Activated CD8-positive, alpha-beta memory T cell treated with anti-CD3 and anti-CD28 coated beads for 48 hours (primary cell): ENCODE measurements at places on chromosomes 3 and 15.

DNA sequence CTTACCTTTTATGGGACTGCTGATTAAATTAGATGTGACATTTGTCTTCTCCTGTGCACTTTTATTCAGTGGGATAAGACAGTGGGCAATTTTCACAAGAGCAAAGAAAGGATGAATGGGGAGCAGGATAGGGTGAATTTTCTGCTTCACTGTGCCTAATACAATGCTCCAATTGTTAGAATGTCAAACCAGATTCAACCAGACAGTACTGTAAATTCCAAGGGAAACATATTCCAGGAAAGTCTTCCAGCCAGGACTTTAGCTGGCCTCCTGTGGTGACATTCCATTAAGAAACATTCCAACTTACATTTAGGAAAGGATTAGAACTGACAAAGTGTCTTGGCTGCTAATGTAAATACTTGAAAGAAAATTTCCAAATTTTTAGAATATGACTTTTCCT is 100.1 kb upstream of the PROK2 start:
- DNase-seq: no peak

DNA sequence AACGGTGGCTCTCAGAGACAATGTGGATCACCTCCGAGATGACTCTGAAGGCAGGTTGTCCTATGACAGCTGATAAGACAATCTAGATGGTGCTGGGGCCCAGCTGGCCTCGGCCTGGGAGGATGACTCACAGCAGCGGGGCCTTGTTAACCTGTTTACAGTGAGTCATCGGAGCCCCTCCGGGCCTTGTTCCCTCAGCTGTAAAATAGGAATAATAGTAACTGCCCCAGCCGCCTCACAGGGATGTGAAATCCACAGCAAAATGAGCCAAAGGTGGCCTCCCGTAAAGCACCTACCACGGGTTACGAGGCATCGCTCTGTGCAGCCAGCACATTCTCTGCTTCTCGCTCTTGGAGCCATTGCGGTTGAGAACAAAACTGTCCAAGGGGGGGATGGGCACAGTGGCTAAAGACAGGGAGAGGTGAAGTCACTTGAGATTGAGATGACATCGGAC is 88.6 kb upstream of the RASGRF1 start:
- DNase-seq: no peak

GRCh38 chr3:100333970-100334487 is 528 bp upstream of the NIT2 start:
- no peak for DNase-seq

DNA sequence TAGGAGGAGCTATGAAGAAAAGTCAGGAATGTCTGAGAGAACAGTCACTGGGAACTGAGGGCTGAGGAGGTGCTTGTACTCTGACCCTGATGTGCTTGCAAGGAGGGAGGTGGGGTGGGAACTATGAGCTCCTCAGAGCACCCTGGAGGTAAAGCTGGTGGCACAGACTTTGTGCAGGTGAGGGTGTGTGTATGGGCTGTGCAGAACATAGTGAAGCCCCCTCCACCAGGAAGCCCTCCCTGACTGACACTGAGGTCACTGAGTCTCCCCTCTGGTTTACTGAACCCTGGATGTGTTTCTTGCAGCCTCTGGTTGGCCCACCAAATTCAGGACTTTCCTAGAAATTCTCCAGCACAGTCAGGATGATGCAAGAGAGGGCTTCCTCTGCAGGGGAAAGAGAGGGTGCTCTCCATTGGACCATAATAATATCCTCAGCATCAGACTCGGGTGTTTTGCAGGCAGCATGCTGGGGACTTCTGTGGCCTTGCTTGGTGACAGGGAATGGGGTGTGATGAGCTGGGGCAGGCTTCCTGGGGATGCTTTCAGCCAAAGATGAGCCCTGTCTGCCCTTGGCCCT is 1.5 kb upstream of the ISLR start:
- no peak for DNase-seq

GRCh38 chr3:102410616-102411015 is 24.2 kb upstream of the ZPLD1 start:
- DNase-seq: no peak

GRCh38 chr3:155443815-155444214 is 150.3 kb upstream of the STRIT1 start:
- no peak for DNase-seq

DNA sequence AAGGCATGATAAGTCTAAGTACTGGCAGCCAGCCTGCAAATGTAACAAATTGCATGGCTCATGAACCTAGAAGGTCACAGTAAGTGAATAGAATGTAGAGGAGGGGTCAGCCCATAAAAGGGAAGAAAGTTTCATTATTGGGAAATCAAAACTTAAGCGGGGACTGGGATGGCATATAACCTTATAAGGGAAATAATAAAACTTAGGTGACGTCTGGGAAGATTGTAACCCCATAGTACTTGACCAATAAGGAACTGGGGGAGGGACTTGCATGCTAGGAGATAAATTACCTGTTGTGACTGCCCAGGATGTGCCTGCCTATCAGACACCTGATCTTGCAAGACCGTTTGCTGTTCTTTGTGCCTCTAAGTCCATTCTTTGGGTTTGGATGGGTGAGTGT is 28.1 kb upstream of the MCTP2 start:
- DNase-seq: no peak

DNA sequence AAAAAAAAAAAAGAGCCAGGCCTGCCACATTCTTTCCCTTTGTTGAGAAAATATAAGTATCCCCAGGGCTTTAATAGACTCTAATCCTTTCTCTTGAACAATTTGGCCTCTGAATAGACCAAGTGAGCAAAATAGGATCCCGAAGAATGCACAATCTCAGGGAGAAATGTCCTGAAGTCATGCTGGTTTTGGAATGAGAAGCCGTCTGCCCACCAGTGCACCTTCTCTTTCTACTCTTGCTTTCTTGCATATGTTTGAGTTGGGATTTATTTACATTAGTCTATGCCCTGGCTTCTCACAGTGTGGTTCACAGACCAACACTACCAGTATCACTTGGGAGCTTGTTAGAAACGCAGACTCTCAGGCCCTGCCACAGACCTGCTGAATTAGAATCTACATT is 153.0 kb downstream of the ZNF621 start:
- no peak for DNase-seq

DNA sequence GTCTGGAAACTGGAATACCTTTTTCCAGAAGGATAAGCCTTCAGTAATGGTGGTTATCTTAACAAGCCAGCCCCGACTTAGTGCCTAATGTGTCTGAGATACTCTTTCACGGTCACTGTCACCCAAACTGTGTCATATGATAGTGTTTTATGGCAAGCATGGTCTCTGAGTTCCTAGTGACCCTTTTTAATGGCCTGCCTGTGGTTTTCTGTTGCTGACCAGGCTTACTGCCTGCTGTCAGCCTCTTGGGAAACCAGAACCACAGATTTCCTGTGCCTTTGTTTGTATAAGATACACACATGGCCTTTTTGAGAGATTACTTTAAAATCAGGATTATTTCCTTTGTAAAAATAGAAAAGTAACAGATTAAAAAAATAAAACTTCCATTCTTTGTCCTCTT is 22.4 kb downstream of the HPS3 start:
- DNase-seq: no peak

DNA sequence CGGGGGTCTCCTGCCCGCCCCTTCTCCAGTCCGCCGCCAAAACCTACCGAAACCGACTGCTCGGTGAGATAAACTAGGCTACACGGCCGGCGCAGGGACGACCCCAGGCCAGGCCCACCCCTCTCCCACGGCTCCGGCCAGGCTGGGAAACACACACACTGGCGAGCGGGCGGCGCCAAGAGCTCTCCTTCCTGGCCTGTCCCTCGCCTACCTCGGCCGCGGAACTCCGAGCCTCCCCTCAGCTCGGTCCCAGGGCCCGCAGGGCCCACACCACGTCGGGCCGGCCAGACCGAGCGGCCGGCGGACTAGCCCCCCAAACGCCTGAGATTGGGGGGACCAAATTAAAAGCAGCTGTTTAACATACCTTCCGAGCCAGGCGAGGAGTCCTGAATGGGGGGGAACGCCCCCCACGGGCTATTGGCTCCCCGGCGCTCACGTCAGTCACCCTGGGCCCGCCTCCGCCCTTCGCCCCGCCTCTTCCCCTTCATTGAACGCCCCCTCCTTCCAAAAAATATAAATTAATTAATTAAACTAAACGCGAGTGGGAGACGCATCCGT is 4.0 kb upstream of the SIN3A start:
- DNase-seq: peak; percentile 67

DNA sequence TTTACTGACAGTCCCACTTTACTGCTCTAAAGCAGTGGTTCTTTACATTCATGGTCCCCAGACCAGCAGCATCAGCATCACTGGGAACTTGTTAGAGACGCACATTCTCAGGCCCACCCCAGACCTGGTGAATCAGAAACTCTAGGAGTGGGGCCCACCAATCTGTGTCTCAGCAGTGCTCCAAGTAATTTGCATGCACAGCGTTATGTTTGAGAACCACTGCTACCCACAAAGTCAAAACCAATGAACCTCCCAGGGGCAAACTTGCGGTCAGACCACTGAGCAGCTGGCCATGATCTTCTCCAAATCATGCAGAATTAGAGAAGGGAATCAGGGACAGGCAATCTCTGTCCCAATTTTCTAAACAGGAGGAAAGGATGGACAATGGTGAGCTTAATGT is 58.5 kb downstream of the ST8SIA2 start:
- no peak for DNase-seq

DNA sequence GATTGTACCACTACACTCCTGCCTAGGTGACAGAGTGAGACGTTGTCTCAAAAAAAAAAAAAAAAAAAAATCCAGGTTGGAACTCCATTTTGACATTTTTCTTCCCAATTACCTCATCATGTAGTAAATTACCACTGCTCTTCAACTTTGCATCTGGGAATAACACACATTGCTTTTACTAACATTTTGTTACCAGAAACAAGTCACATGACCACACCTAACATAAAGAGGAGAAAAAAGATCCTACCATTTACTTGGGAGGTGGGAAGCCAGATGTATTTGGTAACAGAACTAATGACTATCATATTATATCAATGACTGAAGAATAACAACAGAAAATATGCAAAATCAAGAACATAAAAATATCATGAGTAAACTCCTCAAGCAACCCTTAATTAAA is 49.6 kb downstream of the ULK4 start:
- DNase-seq: no peak

DNA sequence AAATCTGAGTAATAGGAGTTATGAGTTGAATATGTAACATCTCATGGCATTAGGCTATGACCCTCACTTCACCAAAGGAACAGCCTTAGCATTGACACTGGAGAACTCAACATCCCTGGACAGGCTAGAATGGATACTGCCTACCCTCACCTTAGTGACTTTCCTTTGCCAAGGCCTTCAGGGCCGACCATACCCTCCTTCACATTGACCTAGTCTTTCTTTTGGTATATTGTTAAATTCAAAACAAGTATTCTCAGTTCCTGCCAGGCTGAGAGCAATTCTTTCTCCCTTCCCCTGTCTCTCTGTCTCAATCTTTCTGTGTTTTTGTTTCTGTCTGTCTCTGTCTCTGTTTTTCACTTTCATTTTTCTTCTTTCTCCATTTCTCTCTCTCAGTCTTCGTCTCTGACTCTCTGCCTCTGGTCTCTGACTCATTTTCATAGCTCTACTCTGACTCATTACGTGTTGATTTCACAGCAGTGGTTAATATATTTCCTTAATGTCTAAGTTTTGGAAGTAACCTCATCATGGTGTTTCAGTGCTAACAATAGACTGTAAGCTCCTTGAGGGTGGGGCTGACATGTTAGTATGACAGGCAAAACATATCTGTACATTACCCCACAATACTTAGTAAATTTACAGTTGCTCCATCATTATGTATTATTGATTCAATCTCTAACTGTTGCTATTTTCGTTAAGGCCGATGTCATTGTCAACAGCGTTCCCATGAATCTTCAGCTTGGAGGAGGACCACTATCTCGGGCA is 32.5 kb downstream of the PARP15 start:
- no peak for DNase-seq

- DNase-seq: no peak
These were observed 6.7 kb downstream of the TNFSF10 start for GRCh38 chr3:172516318-172517214.

GRCh38 chr3:172106989-172107388 is 67.6 kb downstream of the FNDC3B start:
- DNase-seq: no peak

DNA sequence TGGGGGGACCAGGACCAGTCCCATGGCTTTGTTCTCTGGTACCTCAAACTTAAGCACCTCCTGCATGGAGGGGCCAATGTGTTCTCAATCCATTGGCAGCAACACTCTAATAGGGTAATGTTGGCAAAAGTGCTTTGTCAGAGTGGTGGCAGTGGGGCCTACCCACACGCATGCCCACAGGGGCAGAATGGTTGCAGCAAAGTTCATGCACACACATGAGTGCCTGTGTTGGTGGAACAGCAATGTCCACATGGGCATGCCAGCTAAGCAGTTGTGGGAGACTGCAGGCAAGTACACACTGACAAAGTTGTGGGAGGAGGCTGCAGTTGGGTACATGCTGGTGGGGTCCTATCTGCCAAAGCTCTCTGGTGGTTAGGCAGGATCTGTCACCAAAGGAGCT is 645.2 kb downstream of the ZNF385D start:
- DNase-seq: no peak

DNA sequence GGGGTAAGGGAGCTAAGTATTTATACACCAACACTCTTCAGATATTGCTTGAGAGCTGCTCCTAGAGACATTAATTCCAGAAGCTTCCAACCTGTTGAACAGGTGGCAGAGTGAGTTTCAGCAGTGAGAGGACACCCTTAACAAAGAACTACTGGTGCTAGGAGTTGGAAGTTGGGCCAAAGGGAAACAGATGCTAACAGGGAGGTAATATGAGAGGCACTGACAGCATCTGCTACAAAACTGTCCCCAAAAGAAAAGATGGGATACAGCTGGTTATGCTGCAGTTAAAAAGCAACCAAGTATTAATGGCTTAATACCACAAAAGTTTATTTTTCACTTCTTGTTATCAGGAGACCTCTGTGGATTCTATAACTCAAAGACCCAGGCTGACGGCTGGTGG is 104.5 kb upstream of the SATB1 start:
- DNase-seq: no peak

GRCh38 chr3:109242187-109242523 is 74.2 kb downstream of the DPPA2 start:
- DNase-seq: no peak

DNA sequence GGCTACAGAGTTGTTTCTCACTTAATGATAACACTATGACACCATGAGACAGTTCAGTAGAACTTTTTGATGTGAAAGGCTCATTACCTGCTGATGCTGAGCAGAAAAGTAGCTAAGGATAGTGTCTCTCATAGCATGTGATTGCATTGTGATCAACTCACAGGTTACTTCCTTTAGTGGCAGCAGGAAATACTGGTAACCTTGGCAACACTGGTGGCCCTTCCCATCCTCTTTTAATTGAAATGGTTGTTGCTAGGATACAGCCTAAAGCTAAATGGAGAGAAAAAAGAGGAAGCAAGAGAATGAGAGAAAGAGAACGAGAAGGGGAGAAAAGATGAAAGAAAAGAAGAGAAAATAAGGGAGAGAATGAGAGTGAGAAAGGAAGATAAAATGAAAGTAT is 204.7 kb upstream of the GAP43 start:
- DNase-seq: no peak

GRCh38 chr3:69216981-69217380 is 94.6 kb upstream of the LMOD3 start:
- DNase-seq: no peak

- no peak for DNase-seq
These were observed 169.3 kb upstream of the BHLHE40 start for GRCh38 chr3:4809922-4810321.

GRCh38 chr3:131794766-131795388 is 239.9 kb downstream of the CPNE4 start:
- no peak for DNase-seq

GRCh38 chr3:40324621-40325020 is 15.1 kb downstream of the EIF1B start:
- DNase-seq: no peak

- no peak for DNase-seq
These were observed 610.7 kb upstream of the GRM7 start for GRCh38 chr3:6250167-6250566.
